ENCODE measurements at places on chromosomes 4 and X.

DNA sequence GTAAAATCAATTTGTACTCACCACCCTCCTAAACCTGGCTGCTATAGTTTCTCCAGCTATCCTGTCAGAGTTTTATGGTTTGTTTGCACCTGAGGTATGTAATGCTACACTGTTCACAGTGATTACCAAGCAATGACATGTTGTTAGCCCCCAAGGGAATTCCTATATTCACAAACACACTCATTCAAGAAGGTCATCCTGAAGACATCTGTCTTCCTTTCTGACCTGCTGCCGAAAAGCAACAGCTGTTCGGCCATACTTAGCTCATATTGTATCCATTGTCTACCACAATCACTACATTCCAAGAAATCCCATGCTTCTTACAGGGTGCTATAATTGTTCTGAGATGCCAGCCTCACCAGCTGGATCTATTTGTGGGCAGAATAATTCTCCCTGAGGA is 160.1 kb upstream of the GYPA start:
- DNase-seq, result no peak

- DNase-seq, result no peak
These were observed 298.7 kb upstream of the CLNK start for GRCh38 chr4:10983268-10983667.

- no peak for DNase-seq
These were observed 60.1 kb downstream of the APBB2 start for GRCh38 chr4:41154010-41154813.

- DNase-seq, result no peak
These were observed 230.8 kb upstream of the ANKRD50 start for GRCh38 chr4:124943145-124943889.

Data from Panc1 (cell line).